ENCODE measurements at places on chromosomes 7 and 10. TPM values are rescaled to one million over a fixed set of nuclear protein-coding genes. Genes with fewer than 3 reads are reported as not detected.

DNA sequence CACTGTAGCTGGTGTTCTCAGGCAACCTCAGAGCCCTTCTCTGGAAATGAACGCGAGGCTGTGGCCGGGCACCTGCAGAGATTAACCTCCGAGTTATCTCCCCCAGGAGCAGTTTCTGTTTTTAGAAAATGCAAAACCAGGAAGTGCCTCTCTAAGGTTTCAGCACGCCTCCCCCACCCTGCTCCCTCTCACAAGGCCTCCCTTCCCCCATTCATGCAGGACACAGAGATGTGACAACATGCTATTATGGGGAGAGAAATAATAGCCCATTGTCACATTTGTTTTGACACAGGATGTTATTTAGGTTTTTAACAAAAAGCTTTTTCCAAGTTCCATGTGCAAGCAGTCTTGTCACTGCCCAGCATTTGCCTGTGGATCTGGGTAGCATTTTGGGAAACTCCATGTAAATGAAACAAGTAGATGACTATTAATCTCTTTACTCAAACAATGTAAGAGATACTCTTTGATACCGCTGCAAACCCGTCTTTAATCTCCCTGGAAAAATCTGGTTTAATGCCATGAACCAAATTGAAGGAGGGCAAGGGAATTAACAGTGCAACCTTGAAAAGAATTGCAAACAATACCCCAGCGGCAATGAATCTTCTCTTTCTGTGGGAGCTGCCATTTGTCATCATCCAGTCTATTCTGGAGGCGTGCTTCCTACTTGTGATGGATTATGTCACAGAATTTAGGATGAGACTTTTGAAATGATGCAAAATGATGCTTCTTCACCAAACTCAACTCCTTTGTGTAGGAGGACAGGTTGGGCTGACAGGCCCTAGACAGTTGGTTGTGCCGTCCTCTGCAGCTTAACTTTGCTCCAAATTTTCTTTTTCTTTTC is 86.5 kb upstream of the NMT2 start:
- DNase-seq, result no peak

NPC1L1 gene
- not detected for total RNA-seq

GRCh38 chr7:146805082-146805481 is 688.5 kb downstream of the CNTNAP2 start:
- DNase-seq, result no peak

KLF14 gene
- 0.39 TPM for total RNA-seq

ANKRD7 gene
- 1.0 TPM for total RNA-seq

DNA sequence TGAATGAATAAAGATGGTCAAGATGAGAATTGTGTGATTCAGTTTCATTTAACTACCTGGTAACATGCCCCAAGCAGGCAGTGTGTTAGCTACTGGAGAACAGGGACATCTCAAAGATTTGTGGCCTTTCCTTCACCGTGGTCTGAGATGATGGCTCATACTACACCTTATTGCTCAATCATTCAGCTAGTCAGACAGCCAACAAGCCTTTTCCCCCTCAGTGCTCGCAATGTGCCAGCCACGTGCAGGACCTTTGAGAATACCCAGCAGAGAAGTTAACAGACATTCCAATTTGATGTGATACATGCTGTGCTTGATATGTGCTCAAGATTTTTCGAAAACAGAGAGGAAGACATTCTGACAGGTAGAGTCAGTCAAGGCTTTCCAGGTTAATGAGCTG is 562.8 kb downstream of the SUGCT start:
- no peak for DNase-seq

DNA sequence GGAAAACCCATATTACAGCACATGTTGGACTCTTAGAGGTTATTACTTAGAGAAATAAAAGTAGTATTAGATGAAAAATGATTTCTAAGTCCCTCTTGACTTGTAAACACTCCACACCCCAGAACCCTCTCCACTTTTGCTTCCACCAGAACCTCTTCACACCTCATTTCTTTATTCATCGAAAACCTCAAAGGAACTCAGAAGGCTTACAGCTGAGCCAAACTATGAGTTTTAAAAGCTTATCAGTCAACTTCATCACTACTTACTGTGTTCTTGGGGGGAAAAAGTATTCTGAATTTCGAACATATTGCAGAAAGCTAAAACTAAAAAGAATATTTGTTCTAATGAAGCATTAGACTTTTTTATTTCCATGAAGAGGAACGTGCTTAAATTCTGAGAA is 547.8 kb upstream of the STEAP1 start:
- DNase-seq, result no peak

OR2A25 gene
- total RNA-seq, result not detected

CNTNAP2 gene
- 0.03 TPM for total RNA-seq

GRCh38 chr10:86524225-86524962 is 2.8 kb upstream of the WAPL start:
- no peak for DNase-seq
